ENCODE measurements at places on chromosomes 4 and X.
A peak's percentile ranks its signal among the peaks of the same experiment; 100 is the strongest.

- no peak for DNase-seq
These were observed 19.4 kb downstream of the AREG start for GRCh38 chr4:74464291-74464690.

DNA sequence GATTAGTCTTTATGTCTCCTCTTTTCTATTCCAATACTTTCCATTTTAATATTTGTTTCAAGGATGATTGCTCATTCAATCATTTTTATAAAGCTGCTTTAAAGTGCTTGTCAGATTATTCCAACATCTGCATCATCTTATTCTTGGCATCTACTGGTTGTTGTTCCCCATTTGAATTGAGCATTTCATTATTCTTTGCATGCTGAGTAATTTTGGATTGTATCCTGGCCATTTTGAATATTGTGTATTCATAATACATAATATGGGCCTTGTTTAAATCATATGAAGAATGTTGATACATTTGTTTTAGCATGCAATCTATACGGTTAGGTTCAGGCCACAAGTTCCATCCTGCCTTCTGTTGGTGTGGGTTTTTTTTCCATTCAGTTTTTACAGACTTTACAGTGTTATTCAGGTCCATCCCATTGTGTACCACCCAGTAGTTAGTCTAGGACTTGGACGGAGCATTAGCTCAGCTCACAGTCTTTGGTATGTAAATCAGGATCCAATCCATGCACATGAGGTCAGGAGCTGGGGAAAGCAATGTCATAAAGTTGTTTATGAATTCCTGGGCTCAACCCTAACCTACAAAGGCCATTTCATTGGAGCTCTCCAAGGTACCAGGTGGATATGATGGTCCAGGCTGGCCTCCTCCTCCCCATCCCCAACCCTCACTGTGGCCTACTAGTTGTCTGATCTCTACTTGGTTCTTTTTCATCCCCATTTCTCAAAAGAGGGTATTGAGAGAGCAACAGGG lies 20.3 kb downstream of the RGN start:
- DNase-seq, result no peak

DNA sequence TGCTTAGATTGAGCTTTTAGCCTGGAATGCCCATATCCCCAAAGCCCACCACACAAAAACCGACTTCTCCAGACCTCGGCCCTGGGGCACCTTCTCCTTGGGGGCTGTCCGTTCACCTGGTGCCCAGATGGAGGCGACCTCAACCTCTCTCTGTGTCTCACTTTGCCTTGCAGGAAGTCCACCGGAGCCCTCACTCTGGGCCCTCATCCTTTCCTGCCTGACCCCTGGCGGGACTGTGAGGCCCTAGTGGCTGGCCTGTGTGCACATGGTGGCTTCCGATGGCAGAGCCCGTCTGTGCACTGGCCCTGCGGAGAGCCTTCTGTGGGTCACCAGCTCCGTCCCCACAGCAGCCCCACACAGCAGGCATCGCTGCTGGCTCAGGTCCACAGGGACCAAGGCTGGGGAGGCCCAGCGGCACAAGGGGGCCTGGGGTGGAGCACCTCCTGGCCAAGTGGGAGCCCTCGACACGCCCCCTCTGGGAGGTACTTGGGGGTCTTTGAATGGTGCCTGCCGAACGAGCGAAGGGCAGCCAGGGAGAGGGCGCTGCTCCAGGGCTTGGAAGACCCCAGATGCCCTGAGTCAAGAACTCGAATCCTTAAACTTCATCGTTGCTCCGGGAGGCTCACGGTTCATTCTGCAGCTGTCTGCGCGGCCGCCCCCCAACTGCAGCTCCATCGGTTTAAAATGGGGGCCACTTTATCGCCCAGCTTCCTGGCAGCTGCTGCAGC lies 97.2 kb upstream of the ADRA2C start:
- DNase-seq, result no peak

DNA sequence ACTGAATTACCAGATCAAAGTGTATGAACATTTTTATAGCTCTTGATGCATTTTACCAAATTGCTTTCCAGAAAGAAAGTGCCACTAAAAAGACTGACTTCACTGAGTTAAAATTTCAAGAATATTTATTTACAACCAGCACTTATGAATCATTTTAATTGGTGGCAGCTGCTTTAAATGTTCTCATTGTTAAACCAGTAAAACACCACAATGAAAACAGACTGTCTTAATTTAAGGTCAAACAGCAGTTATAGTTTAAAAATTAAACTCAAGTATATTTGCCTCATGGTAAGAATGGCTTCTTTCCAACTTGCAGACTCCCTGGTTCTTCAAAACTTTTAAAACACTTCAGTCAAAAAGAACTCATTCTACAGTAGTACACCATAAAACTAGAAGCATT lies 36.9 kb downstream of the AMMECR1 start:
- DNase-seq, result no peak

GRCh38 chrX:147838465-147839131 lies 73.1 kb upstream of the FMR1 start:
- no peak for DNase-seq

- no peak for DNase-seq
These were observed 115.1 kb upstream of the PCDH18 start for GRCh38 chr4:137647375-137647774.

GRCh38 chr4:84753321-84753972 lies 170.5 kb downstream of the CDS1 start:
- DNase-seq, result no peak

GRCh38 chrX:6679988-6680387 lies 145.1 kb upstream of the VCX3A start:
- no peak for DNase-seq

GRCh38 chr4:89837993-89838390 lies 1.0 kb upstream of the SNCA start:
- DNase-seq, result no peak

GRCh38 chr4:77314697-77315096 lies 157.7 kb downstream of the CCNG2 start:
- DNase-seq, result no peak

GRCh38 chr4:86294883-86295282 lies 65.0 kb downstream of the MAPK10 start:
- DNase-seq, result no peak

GRCh38 chr4:154088741-154089140 lies 299.9 kb upstream of the SFRP2 start:
- no peak for DNase-seq

DNA sequence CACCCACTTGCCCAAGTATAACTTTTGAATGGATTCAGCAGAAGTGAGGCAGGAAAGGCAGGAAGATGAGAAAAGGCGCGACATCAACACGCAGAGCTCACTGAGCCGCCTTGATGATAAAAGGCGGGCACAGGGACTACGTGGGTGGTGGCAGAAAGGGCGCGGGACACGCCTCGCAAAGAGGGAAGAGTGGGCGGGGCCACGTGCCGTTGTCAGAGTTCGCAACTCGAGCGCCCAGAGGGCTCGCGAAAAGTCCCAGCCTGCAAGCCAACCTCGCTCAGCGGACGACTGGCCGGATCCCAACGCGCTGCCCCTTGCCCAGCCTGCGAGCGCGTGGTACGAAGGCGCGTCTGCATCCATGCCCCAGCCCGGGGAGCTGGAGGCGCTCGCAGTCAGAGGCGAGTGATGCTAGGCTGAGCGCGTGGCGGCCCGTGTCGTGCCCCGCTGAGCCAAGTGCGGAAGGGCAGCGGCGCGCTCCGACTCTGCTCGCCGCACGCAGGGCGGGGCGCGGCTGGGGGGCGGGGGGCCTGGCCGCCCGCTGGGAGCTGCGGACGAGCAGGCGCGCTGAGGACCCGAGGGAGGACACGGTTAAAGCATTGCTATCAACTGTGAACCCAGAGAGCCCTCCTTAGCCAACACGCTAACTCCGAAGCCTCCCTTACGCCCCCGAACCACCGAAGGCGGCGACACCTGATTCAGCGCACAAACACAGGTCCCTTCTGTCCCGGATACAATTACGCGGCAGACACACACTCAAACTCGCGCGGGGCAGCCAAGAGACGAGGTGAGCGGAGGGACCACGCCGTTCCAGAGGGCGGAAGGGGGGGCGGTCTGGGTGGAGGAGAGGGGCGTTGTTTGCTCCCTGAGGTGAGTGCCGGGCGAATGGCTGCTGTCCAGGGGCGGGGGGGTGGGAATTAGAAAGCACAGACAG lies at the start of gene UGT8:
TSS of gene UGT8 (plus strand) at position 617 of the 931 bp plus-strand sequence. CDS start 24,074 bp downstream, outside the sequence.
- DNase-seq, result peak; percentile 5

DNA sequence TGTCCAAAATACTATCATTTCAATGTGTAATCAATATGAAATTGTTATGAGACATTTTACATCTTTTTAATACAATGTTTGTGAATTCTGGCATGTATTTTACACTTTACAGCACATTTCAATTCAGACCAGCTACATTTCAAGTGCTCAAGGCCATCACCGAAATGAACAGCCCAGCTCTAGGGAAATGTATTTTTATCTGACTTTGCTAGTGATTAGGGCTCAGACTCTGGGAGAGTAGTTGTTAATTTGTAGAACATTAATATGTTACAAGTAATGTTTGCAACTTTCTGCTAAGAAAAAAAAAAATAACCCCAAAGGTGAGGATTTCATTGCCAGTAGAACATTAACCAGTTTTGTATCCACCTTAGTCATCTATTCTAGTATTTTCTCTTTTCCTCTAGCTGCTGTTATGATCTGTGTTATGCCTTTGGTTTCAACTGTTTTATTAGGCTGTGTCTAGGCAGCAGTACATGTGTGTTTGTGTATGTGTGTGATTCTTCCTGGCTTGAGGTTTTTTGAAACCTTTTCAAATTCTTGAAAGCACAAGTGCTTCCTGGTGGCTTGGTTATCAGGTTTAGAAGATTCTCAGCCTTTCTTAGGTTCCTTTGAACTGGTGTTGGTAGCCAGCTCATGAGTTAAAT lies 125.9 kb downstream of the NSUN7 start:
- no peak for DNase-seq

- no peak for DNase-seq
These were observed 181.6 kb downstream of the LARP7 start for GRCh38 chr4:112818594-112818965.

GRCh38 chrX:15043538-15043937 lies 170.3 kb downstream of the MOSPD2 start:
- DNase-seq, result no peak

DNA sequence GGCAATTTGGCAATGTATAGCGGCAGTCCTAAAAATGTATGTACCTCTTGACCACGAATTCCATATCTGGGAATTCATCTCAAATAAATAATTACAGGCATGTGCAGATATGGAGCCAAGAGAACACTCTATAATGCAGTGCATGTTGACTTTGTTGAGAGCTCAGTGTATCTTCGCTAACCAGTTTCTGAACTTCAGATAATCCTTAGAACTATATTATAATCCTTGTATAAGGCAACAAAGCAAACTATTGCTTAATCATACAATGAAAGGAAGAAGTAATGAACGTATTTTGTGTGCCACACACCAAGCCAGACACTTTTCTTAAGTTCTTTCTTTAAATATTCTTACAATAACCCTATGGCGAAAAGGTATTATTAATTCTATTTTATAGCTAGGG lies 168.5 kb downstream of the SMIM20 start:
- DNase-seq, result no peak

DNA sequence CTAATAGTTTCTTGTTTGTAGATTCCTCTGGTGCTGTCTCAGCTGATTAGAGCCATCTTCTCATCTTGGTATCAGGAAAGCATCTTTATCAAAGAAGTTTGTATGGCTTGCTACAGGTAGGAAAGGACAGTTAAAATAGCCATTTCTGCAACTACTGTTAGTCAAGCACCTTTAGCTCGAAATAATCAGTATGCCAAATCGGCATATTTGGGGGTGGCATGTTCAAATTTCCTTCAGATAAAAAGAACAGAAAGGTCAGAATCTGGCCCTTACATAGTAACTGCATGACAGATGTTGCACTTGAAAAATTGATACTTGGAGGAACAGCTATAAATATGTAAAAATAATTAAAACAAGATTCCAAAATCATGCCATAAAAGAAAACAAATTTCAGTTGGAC lies 4.8 kb downstream of the C4orf46 start:
- DNase-seq, result no peak

- DNase-seq, result no peak
These were observed 178.3 kb downstream of the OPHN1 start for GRCh38 chrX:68254738-68255645.

GRCh38 chr4:7052313-7052712 lies 9.1 kb downstream of the TADA2B start:
- no peak for DNase-seq

GRCh38 chr4:56386091-56386490 lies 1.2 kb downstream of the AASDH start:
- DNase-seq, result no peak

DNA sequence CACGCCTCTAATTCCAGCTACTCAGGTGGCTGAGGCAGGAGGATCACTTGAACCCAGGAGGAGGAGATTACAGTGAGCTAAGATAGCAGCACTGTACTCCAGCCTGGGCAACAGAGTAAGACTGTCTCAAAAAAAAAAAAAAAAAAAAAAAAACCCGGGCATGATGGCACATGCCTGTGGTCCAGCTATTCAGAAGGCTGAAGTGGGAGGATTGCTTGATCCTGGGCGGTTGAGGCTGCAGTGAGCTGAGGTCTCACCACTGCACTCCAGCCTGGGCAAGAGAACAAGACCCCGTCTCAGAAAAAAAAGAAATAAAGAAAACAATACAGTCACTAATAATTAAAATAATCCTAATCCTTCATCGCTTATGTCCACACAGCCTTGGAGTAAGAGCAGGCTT lies 68.1 kb downstream of the APBB2 start:
- no peak for DNase-seq

GRCh38 chr4:77074981-77075855 lies 571 bp downstream of the CCNI start:
- DNase-seq, result peak; percentile 80

GRCh38 chr4:40523581-40523980 lies 106.1 kb downstream of the RBM47 start:
- DNase-seq, result no peak

DNA sequence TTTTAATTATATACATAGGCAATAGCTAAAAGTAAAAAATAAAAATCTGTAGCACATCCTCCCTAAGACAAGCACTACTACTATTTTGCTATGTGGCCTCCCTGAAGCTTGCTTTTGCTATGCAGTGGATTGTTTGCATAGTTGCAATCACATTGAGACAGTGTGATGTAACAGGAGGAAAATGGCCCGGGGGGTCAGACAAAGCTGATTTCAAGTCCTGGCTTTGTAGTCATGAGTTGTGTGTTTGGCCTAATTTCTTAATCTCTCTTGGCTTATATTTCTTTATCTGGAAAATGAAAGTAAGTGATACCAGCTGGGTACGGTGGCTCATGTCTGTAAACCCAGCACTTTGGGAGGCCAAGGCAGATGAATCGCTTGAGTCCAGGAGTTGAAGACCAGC lies 166.6 kb downstream of the LHFPL1 start:
- no peak for DNase-seq

- DNase-seq, result no peak
These were observed 57.0 kb upstream of the GRPEL1 start for GRCh38 chr4:7124689-7125442.

DNA sequence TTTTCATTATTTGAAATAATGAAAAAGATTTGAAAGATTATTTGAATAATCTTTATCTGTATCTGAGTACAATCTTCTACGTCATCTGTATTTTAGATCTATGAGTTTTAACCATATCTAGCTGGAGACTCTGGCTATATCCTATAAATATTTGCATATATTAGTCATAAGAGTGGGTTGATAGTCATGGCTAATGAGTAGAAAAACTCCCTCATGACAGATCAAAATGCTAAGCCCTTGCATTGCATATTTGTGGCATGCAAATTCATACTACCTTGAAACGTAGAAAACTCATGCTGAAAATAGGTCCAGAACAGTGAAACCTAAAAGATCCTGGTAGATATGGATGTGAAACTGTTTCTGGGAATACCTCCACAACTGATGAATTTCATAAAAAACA lies 291.3 kb downstream of the GALNTL6 start:
- DNase-seq, result no peak

GRCh38 chr4:110025056-110025455 lies 112.4 kb downstream of the EGF start:
- DNase-seq, result no peak
